Femur (tissue), 1 donor: ENCODE measurements at places on chromosomes 4 and X.

DNA sequence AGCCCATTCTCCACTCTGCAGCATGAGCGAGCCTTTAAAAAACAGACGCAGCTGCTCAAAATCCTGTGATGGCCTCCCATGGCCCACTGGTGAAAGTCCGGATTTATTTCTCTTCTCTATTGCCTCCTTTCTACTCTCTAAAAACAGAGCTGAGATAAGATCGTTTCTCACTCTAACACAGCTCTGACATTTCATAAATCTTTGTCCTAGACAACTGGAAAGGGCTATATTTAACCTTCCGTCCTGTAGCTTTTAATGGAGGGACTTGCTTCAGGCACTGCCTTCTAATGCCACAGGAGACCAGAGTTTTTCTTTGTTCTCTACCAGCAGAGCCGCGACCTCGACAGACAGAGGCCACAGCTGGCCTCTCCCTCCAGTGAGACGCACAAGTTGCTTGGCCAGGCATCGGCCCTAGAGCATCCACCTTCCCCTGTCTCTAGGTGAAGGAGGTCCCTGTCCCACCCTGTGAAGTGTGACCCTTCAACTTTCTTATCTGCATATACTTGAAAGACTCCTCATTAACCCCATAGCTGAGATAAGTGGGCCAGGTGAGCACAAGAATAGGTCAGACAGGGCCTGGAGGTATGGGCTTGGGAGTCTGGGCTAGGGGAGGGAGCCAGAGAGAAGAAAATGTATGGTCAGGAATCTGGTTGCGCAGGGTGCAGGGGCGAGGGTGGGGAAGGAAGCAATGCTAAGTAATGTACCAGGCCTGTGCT is 50.0 kb downstream of the RTL5 start:
- no peak for DNase-seq

DNA sequence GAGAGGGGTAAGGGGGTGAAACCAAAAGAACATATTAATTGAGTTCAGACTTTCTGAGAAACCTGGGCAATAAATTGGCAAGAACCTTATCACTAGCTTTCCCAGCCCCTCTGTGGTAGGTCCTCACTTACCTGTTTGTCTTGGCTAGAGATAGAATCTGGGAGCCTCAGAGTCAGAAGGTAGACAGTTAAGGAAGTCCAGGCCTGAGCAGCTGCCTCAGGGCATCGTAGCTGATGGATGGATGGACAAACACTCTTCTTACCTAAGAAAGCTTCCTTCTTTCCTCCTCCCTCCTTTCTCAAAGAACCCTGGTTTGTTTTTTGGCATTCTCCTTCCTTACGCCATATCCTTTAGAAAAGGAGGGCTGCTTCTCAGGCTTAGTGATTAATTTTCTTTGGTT is 24.4 kb downstream of the FRAS1 start:
- DNase-seq, result no peak

GRCh38 chr4:29565256-29565655 is 1154.9 kb upstream of the PCDH7 start:
- DNase-seq, result no peak

GRCh38 chr4:41613386-41613785 is 75.4 kb downstream of the LIMCH1 start:
- DNase-seq, result peak; percentile 36

GRCh38 chr4:158050942-158051341 is 121.9 kb downstream of the GASK1B start:
- no peak for DNase-seq
